Upper lobe of right lung (tissue), 1 donor: ENCODE measurements at places on chromosomes 3 and 15. TPM values are rescaled to one million over a fixed set of nuclear protein-coding genes. Genes with fewer than 3 reads are reported as not detected.

Gene TLE3
- 58.8 TPM for total RNA-seq

DNA sequence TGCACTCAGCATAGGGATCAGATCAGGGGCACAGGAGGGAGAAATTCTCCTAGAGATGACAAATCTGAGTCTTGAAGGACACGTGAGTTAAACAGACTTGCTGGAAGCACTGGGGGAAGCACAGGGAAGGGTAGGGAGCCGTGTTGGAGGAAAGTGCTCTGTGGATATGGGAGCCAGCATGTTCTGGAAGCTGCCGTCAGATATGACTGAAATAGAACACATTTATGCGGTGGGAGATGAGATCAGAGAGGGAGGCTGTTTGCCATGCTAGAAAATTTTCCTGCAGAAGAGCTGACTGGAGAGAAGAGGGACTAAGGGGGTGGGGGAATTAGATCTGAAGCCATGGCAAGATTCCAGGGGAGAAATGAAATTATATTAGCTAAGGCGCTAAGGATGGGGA is 1.8 kb downstream of the TAMM41 start:
- no peak overlapping the region for H3K4me3 ChIP-seq
- peaks cover 17% of the 10 kb centered on the region for H3K4me1 ChIP-seq
- no peaks in the 10 kb centered on the region for H3K27me3 ChIP-seq
- H3K27ac ChIP-seq: no peak overlapping the region

DNA sequence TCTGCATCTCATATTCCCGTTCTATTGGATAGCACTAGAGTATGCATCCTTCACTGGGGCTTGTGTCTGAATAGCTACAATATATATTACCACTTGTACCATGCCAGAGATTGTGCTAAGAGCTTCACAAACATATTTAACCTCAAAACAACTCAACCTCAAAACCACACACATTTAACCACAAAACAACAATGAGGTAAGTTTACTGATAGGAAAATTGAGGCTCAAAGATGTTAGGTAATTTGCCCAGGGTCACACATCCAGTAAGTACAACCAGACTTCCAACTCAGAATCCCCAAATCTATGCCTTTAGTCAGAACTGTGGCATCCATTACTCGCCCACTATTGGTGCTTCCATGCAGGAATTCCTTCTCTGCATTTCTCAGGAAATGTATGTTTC is 220.0 kb downstream of the FAM43A start:
- no peaks in the 10 kb centered on the region for H3K27me3 ChIP-seq
- no peak overlapping the region for H3K27ac ChIP-seq
- H3K4me3 ChIP-seq: no peak overlapping the region
- DNase-seq: no peak
- no peaks in the 10 kb centered on the region for H3K36me3 ChIP-seq

Gene ALDH1A2
- total RNA-seq: 27.3 TPM

DNA sequence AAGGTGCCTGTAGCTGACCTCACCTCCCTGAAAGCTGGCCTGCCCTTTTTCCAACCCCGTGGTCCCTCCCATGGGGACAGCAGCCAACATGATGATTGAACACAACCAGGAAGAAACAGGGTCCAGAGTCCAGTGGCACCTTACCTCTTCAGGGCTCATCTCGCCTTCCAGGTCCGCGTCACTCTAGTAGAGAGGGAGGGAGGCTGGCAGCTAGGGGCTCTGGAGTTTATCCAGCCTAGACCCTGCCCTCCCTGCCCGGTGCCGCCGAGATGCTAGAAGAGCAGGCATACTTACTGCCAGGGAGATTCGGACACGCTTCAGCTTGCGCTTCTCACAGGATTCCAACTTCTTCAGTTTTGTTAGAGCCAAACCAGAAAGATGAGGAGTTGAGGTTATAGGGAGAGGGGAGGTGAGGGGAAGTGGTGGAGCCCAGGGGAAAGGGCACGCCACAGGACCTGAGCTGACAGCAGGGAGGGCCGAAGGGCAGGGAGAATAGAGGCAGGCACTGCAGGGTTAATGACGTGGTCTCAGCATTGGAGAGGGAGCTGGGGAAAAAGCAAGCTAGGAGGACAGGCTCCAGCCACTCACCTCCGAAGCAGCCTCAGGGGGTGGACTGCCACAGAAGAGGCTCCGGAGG is 9.1 kb downstream of the CLCN2 start:
- H3K4me1 ChIP-seq: no peaks in the 10 kb centered on the region
- H3K36me3 ChIP-seq: no peaks in the 10 kb centered on the region
- H3K4me3 ChIP-seq: no peak overlapping the region
- H3K27ac ChIP-seq: no peak overlapping the region

DNA sequence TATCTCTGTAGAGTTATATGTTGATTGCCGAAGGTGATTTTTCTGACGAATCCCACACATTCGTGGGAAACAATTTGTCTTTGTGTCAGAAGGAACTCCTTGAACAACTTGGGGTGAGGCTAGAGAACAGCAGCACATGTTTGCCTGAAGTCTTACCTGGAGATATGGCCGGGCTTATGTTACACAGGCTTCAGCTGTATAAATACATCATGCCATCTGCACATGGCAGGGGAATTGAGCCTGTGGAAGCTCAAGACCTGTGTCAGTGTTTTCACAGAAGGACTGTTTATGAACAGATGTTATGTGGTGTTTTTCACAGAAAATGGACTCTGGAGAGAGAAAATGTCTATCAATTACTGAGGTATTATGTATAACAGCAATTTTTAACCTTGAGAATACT is 203.6 kb upstream of the MDFIC2 start:
- H3K4me1 ChIP-seq: no peaks in the 10 kb centered on the region
- no peak overlapping the region for H3K4me3 ChIP-seq
- DNase-seq: no peak
- no peak overlapping the region for H3K27ac ChIP-seq
- no peaks in the 10 kb centered on the region for H3K36me3 ChIP-seq

- no peak overlapping the region for H3K4me3 ChIP-seq
- H3K4me1 ChIP-seq: peaks cover 7% of the 10 kb centered on the region
- H3K27me3 ChIP-seq: no peaks in the 10 kb centered on the region
- H3K36me3 ChIP-seq: no peaks in the 10 kb centered on the region
- H3K27ac ChIP-seq: no peak overlapping the region
Observed at GRCh38 chr3:113736548-113737089, 9.4 kb downstream of the NAA50 start.

- peaks cover 13% of the 10 kb centered on the region for H3K36me3 ChIP-seq
- no peaks in the 10 kb centered on the region for H3K4me1 ChIP-seq
- no peak overlapping the region for H3K4me3 ChIP-seq
- DNase-seq: no peak
- H3K27me3 ChIP-seq: no peaks in the 10 kb centered on the region
- no peak overlapping the region for H3K27ac ChIP-seq
Observed at GRCh38 chr3:101333883-101334282, 13.5 kb upstream of the IMPG2 start.

GRCh38 chr3:143511174-143511879 is 336.9 kb downstream of the SLC9A9 start:
- no peak overlapping the region for H3K27ac ChIP-seq
- no peaks in the 10 kb centered on the region for H3K27me3 ChIP-seq
- H3K4me3 ChIP-seq: no peak overlapping the region
- no peaks in the 10 kb centered on the region for H3K4me1 ChIP-seq

DNA sequence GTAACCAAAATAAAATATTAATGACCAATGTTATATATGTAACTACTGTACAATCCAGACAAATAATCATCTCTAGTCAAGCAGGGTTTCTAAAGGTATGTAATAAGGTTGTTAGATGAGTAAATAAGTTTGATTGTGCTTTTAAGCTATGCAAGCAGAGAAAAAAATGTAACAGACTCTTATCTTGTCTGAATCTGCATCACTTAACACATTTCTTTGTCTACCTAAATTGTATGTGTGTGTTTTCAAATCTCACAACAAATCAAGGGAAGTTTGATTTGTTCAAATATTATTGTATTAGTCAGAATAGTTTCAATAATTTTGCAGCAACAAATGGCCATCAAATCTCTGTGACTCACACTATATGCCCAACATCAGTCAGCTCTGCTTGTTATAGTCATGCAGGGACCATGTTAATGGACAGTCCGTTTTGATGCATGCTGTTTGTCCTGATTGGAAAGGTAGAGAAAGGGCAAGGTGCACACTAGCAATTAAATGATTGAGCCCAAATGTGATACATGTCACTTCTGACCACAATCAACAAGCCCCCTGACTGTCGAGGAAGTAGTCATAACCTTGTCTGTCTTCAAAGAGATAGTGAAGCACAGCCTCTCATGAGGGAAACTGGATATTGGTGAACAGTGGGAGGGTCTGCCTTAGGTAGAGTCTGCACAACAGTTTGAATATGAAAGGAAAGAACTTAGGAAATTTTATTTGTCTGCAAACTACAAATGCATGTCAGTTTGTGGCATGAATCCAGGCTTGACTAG is 349.4 kb upstream of the SATB1 start:
- no peaks in the 10 kb centered on the region for H3K36me3 ChIP-seq
- no peak for DNase-seq
- H3K4me3 ChIP-seq: no peak overlapping the region

- no peaks in the 10 kb centered on the region for H3K4me1 ChIP-seq
- DNase-seq: no peak
- H3K27ac ChIP-seq: no peak overlapping the region
- no peaks in the 10 kb centered on the region for H3K27me3 ChIP-seq
- no peak overlapping the region for H3K4me3 ChIP-seq
Observed at GRCh38 chr3:14914779-14915117, 32.6 kb upstream of the NR2C2 start.

GRCh38 chr3:128707928-128708494 is 18.0 kb upstream of the RAB7A start:
- H3K4me1 ChIP-seq: no peaks in the 10 kb centered on the region
- no peaks in the 10 kb centered on the region for H3K36me3 ChIP-seq
- H3K27me3 ChIP-seq: no peaks in the 10 kb centered on the region
- H3K4me3 ChIP-seq: no peak overlapping the region
- no peak for DNase-seq

GRCh38 chr15:89599021-89599420 is 23.8 kb downstream of the TICRR start:
- H3K36me3 ChIP-seq: no peaks in the 10 kb centered on the region
- no peak overlapping the region for H3K4me3 ChIP-seq
- no peaks in the 10 kb centered on the region for H3K27me3 ChIP-seq

GRCh38 chr3:187022403-187023029 is 92.2 kb downstream of the ST6GAL1 start:
- no peaks in the 10 kb centered on the region for H3K27me3 ChIP-seq
- DNase-seq: no peak
- H3K4me3 ChIP-seq: no peak overlapping the region
- peaks cover 18% of the 10 kb centered on the region for H3K4me1 ChIP-seq

Gene FAN1
- 18.4 TPM for total RNA-seq

Gene CORO2B
- total RNA-seq: 3.6 TPM

DNA sequence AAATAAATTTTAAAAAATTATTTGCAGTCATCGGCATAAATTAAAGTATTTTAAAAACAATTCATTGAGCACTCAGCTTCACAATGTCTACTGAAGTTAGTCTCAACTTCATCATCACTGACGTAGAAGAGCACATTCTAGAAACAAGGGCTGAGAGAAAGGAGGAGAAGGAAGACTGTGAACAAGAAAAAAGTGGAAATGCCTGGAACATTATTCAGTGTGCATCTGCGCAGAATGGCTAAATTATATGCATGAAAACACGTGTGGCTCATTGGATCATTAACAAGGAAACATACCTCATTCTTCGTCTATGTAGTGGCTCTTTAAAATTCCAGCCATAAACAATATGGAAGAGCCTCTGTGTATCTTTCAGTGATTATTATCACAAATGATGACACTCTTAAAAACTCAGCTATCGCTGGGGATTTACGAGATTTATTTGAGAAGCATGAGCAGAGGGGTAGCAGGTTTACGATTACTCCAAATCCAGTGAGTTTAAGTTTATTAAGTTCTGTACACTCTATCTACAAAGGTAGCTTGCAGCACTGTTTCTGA is 404.2 kb upstream of the CDIN1 start:
- no peak for DNase-seq
- H3K27me3 ChIP-seq: no peaks in the 10 kb centered on the region

Gene OGG1
- 17.2 TPM for total RNA-seq

DNA sequence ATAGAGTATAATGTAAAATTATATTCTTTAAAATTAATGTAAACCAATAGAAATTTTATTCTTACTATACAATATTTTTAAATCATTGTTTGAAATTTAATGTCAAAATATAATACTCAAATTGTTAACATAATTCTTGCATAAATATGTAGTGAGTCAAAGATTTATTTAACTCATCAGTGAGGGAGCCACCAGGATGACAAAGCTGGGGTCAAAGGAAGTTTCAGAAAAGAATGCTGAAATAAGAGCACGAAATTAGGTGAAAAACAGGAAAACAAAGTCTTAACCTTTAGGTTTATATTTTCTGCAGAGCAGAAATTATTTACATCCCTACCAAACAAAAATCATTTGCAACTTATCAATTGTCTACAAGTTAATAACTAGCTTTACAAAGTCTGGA is 74.1 kb downstream of the DIPK2A start:
- H3K27ac ChIP-seq: no peak overlapping the region
- H3K27me3 ChIP-seq: no peaks in the 10 kb centered on the region
- no peak overlapping the region for H3K4me3 ChIP-seq
- no peak for DNase-seq

Gene MOBP
- not detected for total RNA-seq

Gene CLDN11
- 11.7 TPM for total RNA-seq

- no peaks in the 10 kb centered on the region for H3K36me3 ChIP-seq
- peaks cover 5% of the 10 kb centered on the region for H3K4me1 ChIP-seq
- DNase-seq: no peak
- peak overlapping the region; percentile 85 for H3K4me3 ChIP-seq
- H3K27me3 ChIP-seq: peaks cover 5% of the 10 kb centered on the region
Observed at GRCh38 chr15:100350434-100351226, 8.9 kb upstream of the ADAMTS17 start.

DNA sequence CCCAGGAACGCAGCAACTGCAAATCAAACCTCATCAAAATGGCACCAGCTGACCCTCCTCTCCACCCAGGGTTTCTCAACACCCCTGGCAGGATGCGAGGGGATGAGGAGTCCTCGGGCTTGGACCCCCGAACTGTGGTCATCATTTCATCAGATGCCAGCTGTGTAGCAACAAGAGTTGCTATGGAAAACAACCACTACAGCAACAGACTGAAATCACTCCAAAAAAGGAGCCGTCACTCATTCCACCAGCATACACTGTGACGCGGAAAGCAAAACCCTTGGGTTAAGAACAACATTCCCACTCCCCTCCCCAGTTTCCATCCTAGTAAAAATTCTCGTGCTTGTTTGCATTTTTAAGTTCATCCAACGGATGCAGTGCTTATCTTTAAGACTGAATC is 40.1 kb downstream of the VGLL4 start:
- peaks cover 52% of the 10 kb centered on the region for H3K4me1 ChIP-seq
- H3K27me3 ChIP-seq: no peaks in the 10 kb centered on the region
- no peak for DNase-seq
- no peak overlapping the region for H3K4me3 ChIP-seq
- peak overlapping the region; percentile 80 for H3K27ac ChIP-seq
- peaks cover 18% of the 10 kb centered on the region for H3K36me3 ChIP-seq

- DNase-seq: no peak
- no peaks in the 10 kb centered on the region for H3K27me3 ChIP-seq
- no peak overlapping the region for H3K4me3 ChIP-seq
- no peaks in the 10 kb centered on the region for H3K4me1 ChIP-seq
Observed at GRCh38 chr3:31472479-31473390, 60.0 kb upstream of the STT3B start.
